Lower leg skin (tissue), 4 donors: ENCODE measurements at places on chromosomes 1 and 21. TPM values are rescaled to one million over a fixed set of nuclear protein-coding genes. Genes with fewer than 3 reads are reported as not detected.

SMPDL3B gene
- total RNA-seq: 2.6 TPM

BROX gene
- 75.9 TPM for total RNA-seq

TNFSF4 gene
- 0.32 TPM for total RNA-seq

MPL gene
- not detected for total RNA-seq

C1QA gene
- total RNA-seq: 32.9 TPM

LCK gene
- 2.2 TPM for total RNA-seq

TMEM240 gene
- total RNA-seq: not detected

TCP10L gene
- not detected for total RNA-seq

OR2T34 gene
- total RNA-seq: not detected

ZNF669 gene
- total RNA-seq: 6.4 TPM

NID1 gene
- total RNA-seq: 28.7 TPM

KIAA1614 gene
- total RNA-seq: 4.6 TPM

MATN1 gene
- not detected for total RNA-seq

ITLN2 gene
- total RNA-seq: not detected

OLFML2B gene
- total RNA-seq: 6.1 TPM

KCNE2 gene
- not detected for total RNA-seq

GBP1 gene
- 9.3 TPM for total RNA-seq

VAMP3 gene
- total RNA-seq: 88.4 TPM

TSSK3 gene
- total RNA-seq: 0.42 TPM

OR6F1 gene
- not detected for total RNA-seq

ZMPSTE24 gene
- total RNA-seq: 14.9 TPM

PLPPR4 gene
- 1.9 TPM for total RNA-seq

FAM131C gene
- 1.6 TPM for total RNA-seq

SNX27 gene
- 26.6 TPM for total RNA-seq

VCAM1 gene
- total RNA-seq: 3.1 TPM

ZNF326 gene
- total RNA-seq: 5.0 TPM

PLEKHA6 gene
- 1.7 TPM for total RNA-seq

UBL4B gene
- total RNA-seq: 3.0 TPM

SPATA46 gene
- total RNA-seq: not detected

FOXD3 gene
- total RNA-seq: 2.0 TPM

AMY1A gene
- not detected for total RNA-seq

FBLIM1 gene
- total RNA-seq: 21.2 TPM

PTCH2 gene
- 0.54 TPM for total RNA-seq

TLR5 gene
- total RNA-seq: 16.8 TPM

SPRR4 gene
- 31.1 TPM for total RNA-seq

FCRL2 gene
- total RNA-seq: not detected

LCE5A gene
- total RNA-seq: 154 TPM

PDZK1 gene
- 6.8 TPM for total RNA-seq

CHRM3 gene
- 1.9 TPM for total RNA-seq

NTNG1 gene
- 8.1 TPM for total RNA-seq

ZNF648 gene
- 0.04 TPM for total RNA-seq

PLK3 gene
- total RNA-seq: 80.9 TPM

FAM43B gene
- 0.62 TPM for total RNA-seq

PRR9 gene
- 0.34 TPM for total RNA-seq

CKS1B gene
- total RNA-seq: 58.7 TPM

ADAMTS4 gene
- 2.7 TPM for total RNA-seq

OR2L8 gene
- total RNA-seq: not detected

RXFP4 gene
- not detected for total RNA-seq

EDARADD gene
- 7.2 TPM for total RNA-seq

NES gene
- 2.4 TPM for total RNA-seq

TTF2 gene
- total RNA-seq: 6.8 TPM

RAB7B gene
- 37.2 TPM for total RNA-seq

FCRL1 gene
- total RNA-seq: not detected

OR2L13 gene
- not detected for total RNA-seq

SHISA4 gene
- 5.4 TPM for total RNA-seq

PPFIA4 gene
- 1.8 TPM for total RNA-seq

IL6R gene
- total RNA-seq: 27.8 TPM
